Neural crest cell (in vitro differentiated cells): ENCODE measurements at places on chromosomes 11 and 22. TPM values are rescaled to one million over a fixed set of nuclear protein-coding genes. Genes with fewer than 3 reads are reported as not detected.

Gene CCDC89
- total RNA-seq, result not detected in 2 replicates

Gene CASP5
- not detected in 2 replicates for total RNA-seq

Gene KRTAP5-1
- total RNA-seq, result not detected in 2 replicates

Gene SOX6
- 18.6 and 19.6 TPM in 2 replicates for total RNA-seq

Gene SCGB2A2
- total RNA-seq, result not detected in 2 replicates

DNA sequence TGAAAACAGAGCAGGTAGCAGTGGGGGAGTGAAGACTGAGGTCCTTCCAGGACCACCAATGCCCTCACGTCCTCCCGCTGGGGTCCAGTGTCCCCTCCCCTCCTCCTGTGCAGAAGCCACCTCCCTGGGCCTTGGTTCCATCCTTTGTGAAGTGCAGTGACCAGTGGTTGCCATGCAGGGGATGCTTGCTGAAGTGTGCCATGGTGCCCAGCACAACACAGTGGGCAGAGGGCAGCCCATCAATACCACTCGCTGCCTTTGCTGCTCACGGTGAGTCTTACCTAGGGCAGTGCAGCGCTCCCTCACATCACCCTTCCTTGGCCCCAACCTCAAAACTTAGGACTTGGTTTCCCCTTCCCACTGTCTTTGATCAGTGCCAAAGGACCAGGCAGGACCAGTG is 12.9 kb downstream of the MYEOV start:
- H3K4me3 ChIP-seq, result no peak overlapping the region
- peak overlapping the region; percentile 20 for H3K27ac ChIP-seq
- no peaks in the 10 kb centered on the region for H3K36me3 ChIP-seq
- no peaks in the 10 kb centered on the region for H3K27me3 ChIP-seq
- no peak for DNase-seq

DNA sequence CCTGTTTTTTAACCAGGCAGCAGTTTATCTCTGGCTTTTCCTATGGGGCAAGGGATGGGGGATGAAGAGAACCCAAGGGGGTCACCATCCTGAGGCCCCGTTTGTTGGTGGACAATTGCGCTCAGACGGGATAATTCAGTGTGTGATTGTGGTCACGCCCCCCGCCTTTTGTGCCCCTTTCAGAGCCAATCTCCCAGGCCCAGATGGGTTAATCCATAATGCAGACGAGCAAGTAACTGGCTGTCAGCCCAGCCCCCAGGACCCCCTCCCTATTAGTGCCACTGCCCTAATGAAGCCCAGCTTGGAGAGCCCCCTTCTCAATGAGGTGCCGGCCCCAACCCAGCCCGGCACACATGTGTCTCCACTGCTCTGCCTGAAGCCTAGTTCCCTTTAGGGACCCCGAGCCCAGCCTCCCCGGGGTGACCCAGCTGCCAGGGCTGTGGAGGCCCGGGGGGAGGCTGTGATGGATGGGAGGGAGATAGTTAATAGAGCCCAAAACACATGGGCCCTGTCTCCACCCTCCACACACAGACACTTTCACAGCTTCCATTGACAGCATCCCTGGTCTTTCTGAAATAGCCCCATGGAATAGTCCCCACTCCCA is 19.1 kb upstream of the ROBO3 start:
- H3K4me3 ChIP-seq, result peak overlapping the region; percentile 6
- no peaks in the 10 kb centered on the region for H3K36me3 ChIP-seq
- DNase-seq, result no peak
- no peaks in the 10 kb centered on the region for H3K27me3 ChIP-seq

- no peaks in the 10 kb centered on the region for H3K36me3 ChIP-seq
- peaks cover 12% of the 10 kb centered on the region for H3K4me1 ChIP-seq
- no peak for DNase-seq
- no peak overlapping the region for H3K27ac ChIP-seq
Observed at GRCh38 chr11:23973244-23973643, 523.6 kb upstream of the LUZP2 start.

DNA sequence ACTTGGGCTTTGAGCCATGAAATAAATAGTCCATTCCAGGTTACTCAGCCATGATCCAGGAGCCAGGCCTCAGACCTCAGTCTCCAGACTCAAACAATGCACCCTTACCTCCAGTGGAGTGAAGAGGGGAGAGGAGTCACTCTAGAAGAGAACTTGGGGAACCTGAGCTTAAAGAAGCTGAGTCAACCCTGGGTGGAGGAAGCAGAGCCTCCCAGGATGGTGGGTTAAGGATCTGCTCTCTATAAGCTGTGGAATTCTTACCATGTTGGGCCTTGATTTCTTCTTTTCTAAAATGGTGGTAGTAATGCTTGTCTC is 113.2 kb downstream of the NECTIN1 start:
- no peak overlapping the region for H3K27ac ChIP-seq
- DNase-seq, result no peak
- H3K4me1 ChIP-seq, result peaks cover 56% of the 10 kb centered on the region
- H3K27me3 ChIP-seq, result peaks cover 3% of the 10 kb centered on the region

DNA sequence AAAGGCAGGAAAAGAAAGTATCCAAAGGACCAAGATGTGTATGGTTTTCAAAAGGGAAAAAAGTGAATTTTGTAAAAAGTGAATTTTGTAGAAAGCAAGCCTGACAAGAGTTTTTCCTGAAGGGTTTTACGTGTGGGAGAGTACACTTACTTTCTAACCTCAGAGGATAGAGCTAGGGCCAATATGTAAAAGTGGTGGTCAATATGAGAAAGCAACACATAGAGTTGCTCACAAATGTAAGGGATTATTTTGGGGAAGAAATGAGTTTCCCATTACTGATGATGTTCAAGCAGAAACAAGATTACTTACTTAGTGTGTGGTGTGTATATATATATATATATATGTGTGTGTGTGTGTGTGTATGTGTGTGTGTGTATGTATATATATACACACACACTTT is 162.5 kb downstream of the SWAP70 start:
- no peak for DNase-seq
- H3K36me3 ChIP-seq, result peaks cover 3% of the 10 kb centered on the region
- no peaks in the 10 kb centered on the region for H3K4me1 ChIP-seq

GRCh38 chr11:17543574-17544180 is 539 bp downstream of the USH1C start:
- no peaks in the 10 kb centered on the region for H3K36me3 ChIP-seq
- peaks cover 7% of the 10 kb centered on the region for H3K4me1 ChIP-seq
- H3K4me3 ChIP-seq, result no peak overlapping the region
- peaks cover 45% of the 10 kb centered on the region for H3K27me3 ChIP-seq
